ENCODE measurements at places on chromosomes 6 and 20. TPM values are rescaled to one million over a fixed set of nuclear protein-coding genes. Genes with fewer than 3 reads are reported as not detected.
A peak's percentile ranks its signal among the peaks of the same experiment; 100 is the strongest.

SAPCD1 gene
- 25.3 TPM for total RNA-seq

- DNase-seq, result no peak
Measured at GRCh38 chr20:4671015-4671414, 50.7 kb upstream of the PRND start.

- no peak for DNase-seq
Measured at GRCh38 chr20:36362261-36362660, 56.1 kb downstream of the DLGAP4 start.

DNA sequence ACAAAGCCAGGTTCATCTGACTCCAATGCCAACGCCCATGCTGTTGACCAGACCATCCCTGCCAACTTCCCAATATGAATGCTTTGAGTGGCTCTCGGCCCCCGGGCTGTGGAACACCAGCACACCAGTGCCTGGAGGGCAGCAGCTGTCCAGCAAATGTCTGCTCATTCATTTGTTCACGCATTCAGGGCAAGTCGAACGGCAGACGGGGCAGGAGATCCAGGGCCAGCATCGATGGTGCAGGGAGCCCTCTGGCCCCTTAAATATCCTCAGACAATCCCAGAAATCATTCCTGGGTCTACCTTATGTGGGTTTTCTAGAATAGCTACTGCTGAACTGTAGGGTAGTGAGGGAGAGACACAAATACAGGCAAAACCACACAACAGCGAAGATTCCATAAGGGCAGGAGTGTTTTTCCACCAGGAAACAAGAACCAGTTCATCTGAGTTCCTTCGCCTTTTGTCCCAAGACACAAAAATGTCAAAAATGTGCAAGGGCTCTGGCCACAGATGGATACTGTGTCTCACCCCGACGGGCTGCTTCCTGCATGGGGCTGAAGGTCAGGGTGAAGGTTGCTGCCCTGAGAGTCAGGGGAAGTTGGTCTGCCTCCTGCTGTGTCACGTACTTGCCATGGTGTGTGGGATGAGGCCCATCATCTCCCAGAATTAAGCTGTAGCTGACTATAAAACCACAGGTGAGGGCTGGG lies 15.5 kb downstream of the RIPOR3 start:
- DNase-seq, result no peak

GRCh38 chr6:157272866-157273755 lies 50.2 kb downstream of the TMEM242 start:
- peak; percentile 31 for DNase-seq

WFDC5 gene
- total RNA-seq, result 376 TPM

- DNase-seq, result peak; percentile 48
Measured at GRCh38 chr20:58145506-58146080, 82.9 kb downstream of the ANKRD60 start.

- DNase-seq, result peak; percentile 17
Measured at GRCh38 chr6:6057442-6058053, 50.8 kb upstream of the NRN1 start.

- DNase-seq, result no peak
Measured at GRCh38 chr20:53826597-53827291, 233.1 kb upstream of the ZNF217 start.

DNA sequence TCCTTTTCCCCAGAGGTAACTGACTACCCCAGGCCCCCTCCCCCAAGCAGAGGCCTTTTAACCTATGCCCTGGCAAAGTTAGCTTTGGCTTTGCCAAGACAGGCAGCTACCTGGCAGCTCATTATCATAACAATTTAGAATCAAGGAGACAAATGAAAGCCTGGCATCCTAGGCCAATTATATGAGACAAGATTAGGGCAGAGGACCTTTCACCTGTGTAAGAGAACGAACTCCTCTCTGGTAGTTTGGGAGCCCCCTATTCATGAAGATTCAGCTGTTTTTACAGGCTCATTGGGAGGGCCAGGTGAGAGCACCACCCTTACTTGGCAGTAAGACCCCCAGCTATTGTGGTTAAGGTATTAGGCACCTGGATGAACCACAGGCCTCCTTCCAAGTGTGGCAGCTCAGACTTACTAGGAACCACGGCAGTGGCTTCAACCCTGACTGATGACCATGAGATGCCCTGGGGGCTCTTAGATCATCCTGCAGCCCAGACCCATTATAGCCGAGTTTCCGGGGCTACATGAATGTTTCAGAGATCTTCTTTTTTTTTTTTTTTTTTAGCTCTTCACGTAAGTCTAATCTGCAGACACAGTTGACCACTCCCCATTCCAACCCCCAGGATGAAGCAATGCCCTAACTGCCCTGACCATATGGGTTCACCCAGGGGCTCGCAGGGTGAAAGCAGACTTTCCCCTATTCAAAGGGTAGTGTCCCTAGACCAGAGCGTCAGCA lies 56.2 kb downstream of the RAB44 start:
- DNase-seq, result no peak
